ENCODE measurements at places on chromosomes 13 and 19.

DNA sequence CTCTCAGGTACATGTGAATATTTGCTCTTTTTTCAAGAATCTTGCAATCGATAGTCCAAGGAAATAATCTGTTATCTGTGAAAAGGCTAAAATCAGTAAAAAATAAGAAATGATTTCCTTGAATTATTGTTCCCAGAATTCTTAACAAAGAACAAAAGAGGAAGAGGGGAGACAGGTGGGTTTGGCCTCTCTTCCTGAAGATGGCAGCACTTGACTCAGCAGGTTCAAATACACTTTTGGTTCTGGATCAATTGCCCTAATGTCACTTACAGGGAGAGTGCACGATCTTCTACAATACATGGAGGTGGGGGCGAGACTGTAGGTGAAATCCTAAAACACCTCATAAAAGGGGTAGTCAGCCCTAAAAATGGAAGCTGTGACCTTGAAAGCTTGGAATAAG, 358.7 kb downstream of the IRS2 start:
- DNase-seq: no peak

- DNase-seq: no peak
Observed at GRCh38 chr13:80265348-80265747, 75.6 kb downstream of the SPRY2 start.

DNA sequence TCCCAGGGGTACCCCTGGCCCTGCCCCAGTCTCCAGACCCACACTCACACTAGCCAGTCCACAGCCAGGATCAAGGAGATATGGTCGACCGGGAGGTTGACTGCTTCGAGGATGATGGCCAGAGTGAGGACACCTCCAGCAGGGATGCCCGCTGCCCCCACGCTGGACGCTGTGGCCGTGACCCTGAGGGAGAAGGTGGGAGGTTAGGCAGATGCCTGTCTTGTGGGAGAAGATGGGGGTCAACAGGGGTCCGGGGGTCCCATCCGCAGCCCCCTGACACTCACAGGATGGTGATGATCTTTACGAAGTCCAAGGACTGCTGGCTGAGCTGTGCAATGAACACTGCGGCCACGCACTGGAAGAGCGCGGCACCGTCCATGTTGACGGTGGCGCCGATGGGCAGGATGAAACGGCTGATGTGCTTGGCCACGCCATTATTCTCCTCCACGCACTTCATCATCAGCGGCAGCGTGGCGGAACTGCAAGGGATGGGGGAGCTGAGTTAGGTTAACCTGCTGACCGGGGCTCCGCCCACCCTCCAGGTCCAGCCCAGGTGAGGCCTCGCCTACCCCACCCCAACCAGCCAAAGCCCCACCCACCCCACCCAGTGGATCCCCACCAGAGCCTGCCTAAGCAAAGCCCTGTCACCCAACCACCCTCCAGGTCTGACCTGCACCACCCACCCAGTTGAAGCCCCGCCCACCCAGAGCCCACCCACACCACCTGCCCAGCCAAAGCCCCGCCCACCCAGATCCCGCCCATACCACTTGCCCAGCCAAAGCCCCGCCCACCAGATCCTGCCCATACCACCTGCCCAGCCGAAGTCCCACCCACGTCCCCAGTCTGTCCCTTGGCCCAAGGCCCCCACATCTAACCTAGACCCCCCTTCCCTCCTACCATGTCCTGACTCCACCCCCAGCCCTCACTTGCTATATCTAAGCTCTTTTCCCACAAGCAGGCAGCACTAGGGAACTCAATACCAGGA, 11.2 kb downstream of the SLC1A5 start:
- no peak for DNase-seq

DNA sequence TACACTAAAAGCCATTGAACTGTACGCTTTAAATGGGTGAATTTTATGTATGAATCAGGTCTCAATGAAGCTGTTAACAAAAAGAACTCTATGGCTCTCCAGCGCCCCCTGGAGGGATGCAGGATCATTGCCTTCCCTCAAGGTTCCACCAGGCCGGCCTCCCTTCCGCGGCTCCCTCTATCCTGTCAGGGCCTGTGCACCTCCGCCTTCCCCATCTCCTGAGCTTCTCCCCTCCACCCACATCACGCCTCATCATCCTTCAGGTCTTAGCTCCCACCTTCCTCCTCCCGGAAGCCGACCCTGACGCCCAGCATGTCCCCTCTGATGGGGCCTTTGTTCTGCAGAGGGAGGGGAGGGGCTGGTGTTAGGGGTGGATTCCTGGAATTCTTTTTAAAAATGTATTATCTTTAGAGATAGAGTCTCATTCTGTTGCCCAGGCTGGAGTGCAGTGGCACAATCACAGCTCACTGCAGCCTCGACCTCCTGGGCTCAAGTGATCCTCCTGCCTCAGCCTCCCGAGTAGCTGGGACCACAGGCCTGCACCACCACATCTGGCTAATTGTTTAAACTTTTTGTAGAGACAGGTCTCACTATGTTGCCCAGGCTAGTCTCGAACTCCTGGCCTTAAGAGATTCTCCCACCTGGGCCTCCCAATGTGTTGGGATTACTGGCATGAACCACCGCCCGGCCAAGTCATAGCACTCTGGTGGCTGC, 27.7 kb downstream of the MEIS3 start:
- DNase-seq: peak; percentile 82

- DNase-seq: no peak
Observed at GRCh38 chr13:28659621-28659970, 666 bp downstream of the POMP start.

DNA sequence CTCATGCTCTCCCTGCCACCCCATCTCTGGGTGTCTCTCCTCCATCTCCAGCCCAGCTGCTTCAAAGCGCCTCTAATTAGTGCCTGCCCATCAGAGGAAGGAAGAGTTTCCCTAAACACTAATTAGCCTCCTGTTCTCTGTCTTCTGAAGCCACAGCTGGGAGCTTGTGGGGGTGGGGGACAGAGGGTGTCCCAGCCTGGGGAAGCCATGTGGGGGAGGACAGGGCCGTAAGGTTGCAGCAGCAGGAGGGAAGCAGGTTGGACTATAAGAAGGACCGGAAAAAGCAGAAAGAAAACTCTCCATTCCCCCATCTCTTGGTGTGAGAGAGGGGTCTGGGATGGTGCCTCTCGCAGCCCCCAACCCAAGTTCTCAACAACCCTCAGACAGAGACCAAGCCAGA, 26.2 kb downstream of the SLC8A2 start:
- no peak for DNase-seq

DNA sequence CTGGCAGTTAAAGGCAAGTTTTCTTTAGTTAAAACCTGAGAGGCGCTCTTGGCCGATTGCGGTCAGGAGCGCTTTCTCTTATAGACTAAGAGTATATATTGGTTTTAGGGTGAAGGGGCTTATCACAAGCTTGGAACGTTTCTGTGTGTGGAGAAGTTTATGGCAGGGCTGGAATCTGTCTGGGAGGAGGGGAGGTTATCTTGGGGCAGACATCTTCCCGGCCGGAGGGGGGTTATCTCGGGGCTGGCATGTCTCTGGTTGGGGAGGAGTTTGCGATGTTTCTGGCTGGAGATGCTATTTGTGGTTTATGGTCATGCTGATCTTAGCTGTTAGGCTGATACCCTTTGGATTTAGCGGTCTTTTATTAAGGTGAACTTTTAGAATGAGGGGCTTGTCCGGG, 18.3 kb downstream of the KDM4B start:
- DNase-seq: no peak

- DNase-seq: no peak
Observed at GRCh38 chr13:100541897-100542825, 46.4 kb downstream of the GGACT start.

GRCh38 chr13:21025539-21025938, 35.8 kb downstream of the LATS2 start:
- no peak for DNase-seq

DNA sequence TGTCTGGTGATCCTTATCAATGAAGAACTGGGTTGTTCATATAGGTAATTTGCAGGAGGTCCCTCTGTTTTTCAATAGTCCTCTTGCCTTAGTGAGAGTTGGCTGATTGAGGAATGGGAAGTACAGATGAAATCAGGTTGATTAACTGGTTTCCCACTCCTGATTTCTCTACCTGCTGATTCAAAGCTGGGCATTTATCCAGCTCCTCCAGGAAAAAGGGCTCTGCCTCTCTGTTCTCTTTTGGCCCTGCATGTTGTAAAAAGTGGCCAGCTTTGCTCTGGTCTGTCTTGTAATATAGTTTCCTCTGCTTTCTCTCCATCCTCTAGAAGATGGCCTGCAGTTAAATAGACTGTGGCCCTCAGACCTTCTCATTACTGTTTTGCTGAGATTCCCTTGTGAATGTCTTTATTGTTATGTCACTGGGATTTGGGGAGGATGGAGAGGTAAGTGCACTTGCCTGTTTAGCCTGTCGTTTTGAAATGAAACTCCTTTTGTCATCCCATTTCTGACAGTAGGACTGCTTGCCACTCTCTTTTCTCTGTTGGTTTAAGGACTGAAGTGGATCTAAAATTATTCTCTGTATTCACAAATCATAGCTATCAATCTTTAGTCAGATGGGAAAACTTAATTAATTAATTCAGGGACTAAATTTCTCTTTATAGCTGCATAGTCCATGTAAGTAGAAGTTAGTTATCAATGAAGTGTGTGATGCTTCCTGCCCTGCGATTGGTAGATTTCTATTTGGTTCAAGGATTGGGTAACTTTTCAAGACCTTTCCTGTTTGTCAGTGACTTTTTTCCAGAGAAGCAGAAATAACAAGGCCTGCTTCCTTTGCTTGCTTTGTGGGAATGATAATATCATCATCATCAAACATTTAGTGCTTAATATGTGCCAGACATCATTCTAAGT, 28.5 kb downstream of the GARRE1 start:
- DNase-seq: no peak

DNA sequence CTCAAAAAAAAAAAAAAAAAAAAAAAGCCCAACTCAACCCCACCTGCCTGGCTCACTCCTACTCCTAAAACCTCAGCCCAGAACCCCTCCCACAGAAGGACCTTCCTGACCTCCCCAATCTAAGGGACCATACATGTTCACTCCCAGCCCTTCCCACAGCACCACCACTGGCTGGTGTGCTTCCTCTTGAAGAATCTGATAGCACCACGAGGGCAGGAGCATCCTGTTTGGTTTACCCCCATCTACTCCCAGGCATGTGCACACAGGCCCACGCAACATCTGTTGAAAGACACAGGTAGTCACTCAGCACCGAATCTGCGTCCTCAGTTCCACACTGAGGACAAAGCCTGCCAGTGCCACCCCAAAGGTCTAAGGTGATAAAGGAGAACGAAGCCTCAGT, 8.2 kb downstream of the LATS2 start:
- no peak for DNase-seq

DNA sequence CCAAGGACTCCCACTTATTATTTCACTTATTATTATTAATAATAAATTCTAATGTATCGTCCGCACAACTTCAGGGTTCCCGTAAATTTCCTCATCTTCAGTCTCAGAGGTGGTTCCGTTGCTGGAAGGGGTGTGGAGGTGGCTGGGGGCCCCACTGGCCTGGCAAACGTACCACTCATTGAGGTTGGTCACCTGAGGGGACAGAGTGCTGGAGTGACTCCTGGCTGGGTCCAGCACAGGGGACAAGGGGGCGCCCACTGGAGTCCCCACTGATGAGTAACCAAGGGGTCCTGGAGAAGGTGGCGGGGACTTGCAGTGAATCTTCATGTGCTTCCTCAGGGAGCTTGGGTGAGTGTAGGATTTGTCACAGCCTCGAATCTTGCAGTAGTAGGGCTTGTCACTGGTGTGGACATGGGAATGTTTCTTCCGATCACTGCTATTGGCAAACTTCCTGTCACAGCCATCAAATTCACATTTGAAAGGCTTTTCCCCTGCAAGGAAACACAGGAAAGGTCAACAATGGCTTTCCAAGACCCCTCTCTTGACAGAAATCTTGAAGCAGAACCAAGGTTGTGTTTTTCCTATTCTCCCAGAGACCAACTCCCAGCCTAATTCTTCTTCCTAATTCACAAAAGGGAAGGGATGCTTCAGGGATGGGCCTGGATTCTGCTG, 6.1 kb downstream of the ZIC5 start:
- no peak for DNase-seq

GRCh38 chr13:93472296-93472695, 245.7 kb downstream of the GPC6 start:
- DNase-seq: no peak

- DNase-seq: no peak
Observed at GRCh38 chr13:82962397-82962796, 919.9 kb downstream of the SLITRK1 start.

GRCh38 chr13:84430446-84430845, 548.2 kb upstream of the SLITRK1 start:
- no peak for DNase-seq

DNA sequence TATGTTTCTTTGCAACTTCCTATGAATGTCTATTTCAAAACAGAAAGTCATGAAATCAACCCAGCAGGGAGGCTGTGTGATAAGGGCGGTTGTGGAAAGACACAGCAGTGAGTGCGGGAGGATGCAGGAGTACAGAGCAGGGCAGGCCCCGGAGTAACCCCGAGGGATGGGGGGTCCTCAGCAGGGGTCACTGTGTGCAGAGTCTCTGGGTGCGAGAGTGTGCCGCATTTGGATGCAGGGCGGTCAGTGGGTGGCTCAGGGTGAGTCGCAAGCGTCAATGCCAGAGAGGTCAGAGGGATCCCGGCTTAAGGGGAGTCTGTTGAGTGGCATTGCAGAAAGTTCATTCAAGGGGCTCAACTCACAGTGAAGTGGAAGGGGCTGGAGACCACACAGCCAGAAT, 147.8 kb downstream of the STK24 start:
- DNase-seq: no peak

DNA sequence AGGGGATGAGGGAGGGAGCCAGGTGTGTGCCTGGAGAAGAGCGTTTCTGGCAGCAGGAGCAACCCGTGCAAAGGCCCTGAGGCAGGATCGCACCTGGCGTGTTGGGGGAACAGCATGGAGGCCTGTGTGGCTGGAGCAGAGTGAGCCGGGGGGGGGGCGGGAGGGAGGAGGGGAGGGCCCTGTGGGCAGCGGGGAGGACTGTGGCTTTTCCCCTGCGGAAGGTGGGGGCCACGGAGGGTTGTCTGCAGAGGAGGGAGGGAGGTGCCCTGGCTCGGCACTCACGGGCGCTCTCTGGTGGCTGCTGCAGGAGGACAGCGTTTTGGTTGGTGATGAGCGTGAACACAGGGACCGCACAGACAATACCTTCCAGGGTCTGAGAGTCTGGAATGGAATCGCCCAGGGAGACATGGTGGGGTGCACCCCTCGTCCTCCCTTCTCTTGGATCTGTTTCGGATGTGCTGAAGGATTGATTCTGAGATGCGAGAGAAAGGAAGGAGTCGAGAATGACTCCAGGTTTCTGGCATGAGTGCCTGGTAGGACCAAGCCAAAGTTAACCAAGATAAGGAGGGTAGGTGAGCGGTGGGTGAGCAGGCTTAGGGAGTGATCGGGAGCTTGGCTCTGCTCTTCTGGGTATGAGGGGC, 6.5 kb downstream of the RAB11B start:
- peak; percentile 47 for DNase-seq

DNA sequence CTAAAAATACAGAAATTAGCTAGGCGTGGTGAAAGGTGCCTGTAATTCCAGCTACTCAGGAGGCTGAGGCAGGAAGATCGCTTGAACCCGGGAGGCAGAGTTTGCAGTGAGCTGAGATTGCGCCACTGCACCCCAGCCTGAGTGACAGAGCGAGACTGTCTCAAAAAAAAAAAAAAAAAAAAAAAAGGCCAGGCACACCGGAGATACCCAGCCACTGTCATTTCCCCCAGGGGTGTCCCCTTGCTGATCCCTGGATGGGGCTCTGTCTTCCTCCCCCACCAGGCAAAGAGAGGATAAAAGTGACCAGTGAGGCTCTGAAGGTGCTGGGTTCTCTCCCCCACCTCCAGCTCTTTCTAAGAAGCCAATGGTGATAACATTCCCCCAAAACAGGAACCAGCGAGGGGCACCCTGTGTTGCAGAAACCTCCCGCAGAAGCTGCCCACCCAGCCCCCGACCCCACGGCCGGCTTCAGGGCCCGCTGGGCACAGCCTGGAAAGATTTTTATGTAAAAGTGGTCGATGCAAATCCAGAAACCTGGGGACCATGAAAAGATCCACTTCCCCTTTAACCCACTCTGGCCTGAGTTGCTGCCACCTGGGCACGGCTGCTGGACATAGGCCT, 61.4 kb upstream of the KLF2 start:
- no peak for DNase-seq
